ENCODE measurements at places on chromosomes 11 and 22. TPM values are rescaled to one million over a fixed set of nuclear protein-coding genes. Genes with fewer than 3 reads are reported as not detected.

LPXN gene
- 92.5 TPM for total RNA-seq

OR51B4 gene
- total RNA-seq, result not detected

SCN4B gene
- total RNA-seq, result 0.33 TPM

KRTAP5-7 gene
- total RNA-seq, result 0.19 TPM

VPREB1 gene
- not detected for total RNA-seq

DDTL gene
- total RNA-seq, result not detected

TRIM48 gene
- total RNA-seq, result not detected

PHLDA2 gene
- total RNA-seq, result 0.79 TPM

FXYD6 gene
- total RNA-seq, result 0.20 TPM

LIPT2 gene
- total RNA-seq, result 3.1 TPM

CD248 gene
- total RNA-seq, result 0.32 TPM

MMP12 gene
- not detected for total RNA-seq

SNAP29 gene
- 35.1 TPM for total RNA-seq

THRSP gene
- total RNA-seq, result not detected

PEX16 gene
- total RNA-seq, result 61.3 TPM

GRCh38 chr22:24744638-24745037, 29.9 kb downstream of the PIWIL3 start:
- no peak for DNase-seq

- DNase-seq, result no peak
These were observed 3922.5 kb upstream of the OR11H1 start for GRCh38 chr22:11605468-11605981.

GRCh38 chr11:92399705-92400104, 175.1 kb downstream of the FAT3 start:
- no peak for DNase-seq

GRCh38 chr11:16346975-16347374, 9.4 kb downstream of the SOX6 start:
- no peak for DNase-seq

- DNase-seq, result no peak
These were observed 222.7 kb upstream of the SESN3 start for GRCh38 chr11:95453616-95454171.

GRCh38 chr11:16924826-16925560, 89.2 kb downstream of the PLEKHA7 start:
- no peak for DNase-seq

GRCh38 chr22:29325785-29326315, 10.4 kb upstream of the RASL10A start:
- no peak for DNase-seq

- DNase-seq, result no peak
These were observed 43.7 kb downstream of the OSBPL5 start for GRCh38 chr11:3121416-3121815.

DNA sequence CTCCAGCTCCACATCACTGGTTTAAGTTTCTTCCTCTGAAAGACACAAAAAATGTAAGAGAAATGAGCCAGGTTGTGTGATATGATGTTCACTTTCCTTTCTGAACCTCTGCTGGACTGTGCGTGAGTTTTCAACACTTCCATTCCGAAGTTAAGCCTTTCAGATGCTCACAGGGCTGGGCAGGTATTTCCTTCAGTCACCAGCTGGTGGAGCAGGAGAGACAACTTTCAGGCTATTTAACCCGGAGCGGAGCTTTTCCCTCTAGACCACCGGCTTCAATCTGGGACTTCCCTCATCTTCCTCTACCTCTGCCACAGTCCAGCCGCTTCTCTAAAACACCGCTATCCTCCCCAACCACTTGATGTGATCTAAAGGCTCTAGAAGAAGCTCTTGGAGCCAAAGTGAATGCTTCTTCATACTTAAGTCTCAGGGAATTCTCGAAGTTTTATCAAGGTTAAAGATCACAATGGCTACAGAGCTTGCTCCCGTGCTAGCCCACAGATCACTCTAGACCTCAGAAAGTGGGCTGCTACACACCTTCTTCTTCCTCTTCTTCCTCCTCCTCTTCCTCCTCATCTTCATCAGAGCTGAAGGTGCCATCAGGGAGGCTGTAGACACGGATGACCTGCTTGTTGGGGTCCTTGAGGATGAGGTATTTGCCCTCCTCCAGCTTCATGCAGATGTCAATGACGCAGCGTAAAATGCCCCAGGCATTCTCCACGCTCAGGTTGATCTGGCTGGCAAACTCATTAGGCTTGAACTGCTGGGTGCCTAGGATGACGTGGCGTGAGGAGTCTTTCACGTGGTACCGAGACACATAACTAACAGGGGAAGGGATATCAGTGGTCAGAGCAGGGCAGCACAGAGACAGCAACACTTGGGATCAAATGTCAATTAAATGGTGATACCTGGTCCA, 4.4 kb upstream of the FOXRED2 start:
- DNase-seq, result no peak

- no peak for DNase-seq
These were observed 48.2 kb downstream of the ALG9 start for GRCh38 chr11:111823131-111823530.

DNA sequence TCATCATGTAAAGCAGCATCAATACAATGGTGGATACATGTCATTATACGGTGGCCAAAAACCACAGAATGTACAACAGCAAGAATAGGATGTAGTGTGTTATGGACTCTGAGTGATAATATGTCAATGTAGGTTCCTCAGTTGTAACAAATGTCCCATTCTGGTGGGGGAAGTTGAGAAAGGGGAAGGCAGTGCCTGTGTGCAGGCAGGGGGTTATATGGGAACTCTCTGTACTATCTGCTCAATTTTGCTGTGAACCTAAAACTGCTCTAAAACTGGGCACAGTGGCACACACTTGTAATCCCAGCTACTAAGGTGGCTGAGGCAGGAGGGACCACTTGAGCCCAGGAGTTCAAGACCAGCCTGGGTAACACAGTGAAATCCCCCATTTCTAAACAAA, 5.9 kb downstream of the CHKA start:
- DNase-seq, result no peak

- peak; percentile 7 for DNase-seq
These were observed 365.7 kb upstream of the CADM1 start for GRCh38 chr11:115869780-115870431.

DNA sequence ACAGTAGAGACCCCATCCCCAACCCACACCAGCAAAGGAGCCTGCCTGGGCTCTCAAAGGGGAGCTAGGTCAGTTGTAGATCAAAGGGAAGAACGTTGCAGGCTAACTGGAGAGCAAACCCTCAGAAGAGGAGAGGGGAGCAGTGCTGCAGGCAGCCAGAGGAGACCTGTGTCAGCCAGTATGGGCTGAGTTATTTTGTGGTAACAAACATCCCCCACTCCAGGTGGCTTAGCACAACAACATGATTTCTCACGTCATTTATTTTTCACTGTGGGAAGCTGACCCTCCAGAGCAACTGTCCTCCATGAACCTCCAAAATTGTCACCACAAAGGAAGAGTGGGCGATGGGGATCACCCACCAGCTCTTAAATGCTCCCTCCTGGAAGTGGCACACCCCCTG, 19.8 kb upstream of the SHANK2 start:
- DNase-seq, result no peak

GRCh38 chr11:87493516-87493915, 455.8 kb downstream of the TMEM135 start:
- no peak for DNase-seq

DNA sequence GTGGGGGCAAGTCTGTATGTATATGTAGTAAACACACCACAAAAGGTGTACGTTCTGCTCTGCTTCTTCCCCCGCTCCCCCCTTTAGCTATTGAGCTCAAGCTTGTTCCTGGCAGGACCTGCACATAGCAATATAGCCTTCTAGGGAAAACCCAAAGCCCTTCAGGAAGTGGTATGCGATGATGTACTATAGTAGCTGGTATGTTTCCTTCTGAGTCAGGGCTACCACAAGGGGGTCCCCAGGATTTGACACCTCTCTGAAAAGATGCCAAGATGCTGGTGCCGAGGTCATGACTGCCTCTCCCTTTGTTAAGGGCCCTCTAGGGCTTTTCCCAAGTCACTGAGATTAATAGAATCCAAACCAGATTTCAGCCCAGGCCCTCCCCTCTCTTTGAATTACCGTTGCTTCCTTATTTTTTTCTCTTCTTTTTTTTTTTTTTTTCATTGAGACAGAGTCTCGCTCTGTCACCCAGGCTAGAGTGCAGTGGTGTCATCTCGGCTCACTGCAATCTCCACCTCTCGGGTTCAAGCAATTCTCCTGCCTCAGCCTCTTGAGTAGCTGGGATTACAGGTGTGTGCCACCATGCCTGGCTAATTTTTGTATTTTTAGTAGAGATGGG, 268.4 kb downstream of the ETS1 start:
- DNase-seq, result peak; percentile 94

- no peak for DNase-seq
These were observed 811.1 kb upstream of the RAG2 start for GRCh38 chr11:37409124-37409523.

- no peak for DNase-seq
These were observed 38.3 kb downstream of the USP35 start for GRCh38 chr11:78226684-78227680.

DNA sequence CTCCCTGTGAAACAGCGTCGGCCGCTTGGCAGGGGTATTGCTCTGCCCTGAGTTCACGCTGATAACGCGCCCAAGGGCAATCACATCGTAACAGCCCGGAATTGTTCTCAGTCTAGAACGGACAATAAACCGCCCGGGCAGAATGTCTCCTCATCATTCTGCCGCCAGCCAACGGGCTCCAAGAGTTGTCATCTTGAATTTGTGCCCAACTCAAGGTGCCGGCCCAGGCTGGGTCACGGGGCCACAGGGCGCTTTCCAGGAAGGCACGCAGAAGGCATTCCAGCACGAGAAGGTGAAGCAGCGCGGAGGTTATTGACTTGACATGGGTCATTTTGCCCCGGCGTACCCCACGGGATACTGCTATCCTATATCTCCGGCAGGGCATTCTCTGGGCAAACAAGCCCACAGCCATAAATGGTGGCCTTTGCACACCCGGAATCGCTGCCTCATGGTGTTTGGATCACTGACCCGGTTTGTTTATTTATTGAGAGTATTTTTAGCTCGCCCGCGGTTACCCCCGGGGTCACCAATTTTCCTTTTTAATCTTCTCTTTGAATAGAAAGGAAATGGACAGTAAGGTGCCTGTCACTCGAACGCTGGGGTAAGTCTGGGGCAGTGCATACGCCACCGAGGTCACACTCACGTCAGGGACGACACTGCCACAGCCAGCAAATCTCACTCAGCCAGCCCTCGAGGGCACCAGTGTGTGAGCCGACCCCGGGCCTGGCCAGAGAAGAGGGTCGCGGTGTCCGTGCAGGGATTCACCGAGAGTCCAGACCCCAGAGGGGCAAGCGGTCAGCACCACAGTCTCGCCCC, 72.4 kb upstream of the FGF3 start:
- no peak for DNase-seq
